Right renal pelvis (tissue), 4 donors: ENCODE measurements at places on chromosomes 11 and 22.

DNA sequence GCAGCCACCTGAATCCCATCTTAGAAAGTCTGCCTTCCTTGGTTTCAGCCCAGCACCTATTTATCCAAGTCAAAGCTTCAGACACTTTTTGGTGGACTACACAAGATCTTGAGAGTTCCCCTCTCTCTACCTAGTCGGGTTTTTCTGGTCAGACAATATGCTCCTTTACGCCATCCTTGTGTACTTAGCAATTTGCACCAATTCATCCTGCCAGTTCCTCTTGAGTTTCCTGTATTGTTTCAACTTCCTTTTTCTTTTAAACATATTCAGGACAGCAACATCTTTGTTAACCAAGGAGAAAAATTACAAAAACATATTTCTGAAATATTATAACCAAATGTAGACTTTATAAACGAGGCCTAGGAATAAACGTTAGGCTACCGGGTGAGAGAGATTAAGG, 368.2 kb upstream of the CADM1 start:
- no peak for DNase-seq

- no peak for DNase-seq
Measured at GRCh38 chr11:63738720-63739360, 29.7 kb downstream of the ZFTA start.

GRCh38 chr11:5700421-5701054, 10.9 kb downstream of the TRIM22 start:
- DNase-seq = no peak

DNA sequence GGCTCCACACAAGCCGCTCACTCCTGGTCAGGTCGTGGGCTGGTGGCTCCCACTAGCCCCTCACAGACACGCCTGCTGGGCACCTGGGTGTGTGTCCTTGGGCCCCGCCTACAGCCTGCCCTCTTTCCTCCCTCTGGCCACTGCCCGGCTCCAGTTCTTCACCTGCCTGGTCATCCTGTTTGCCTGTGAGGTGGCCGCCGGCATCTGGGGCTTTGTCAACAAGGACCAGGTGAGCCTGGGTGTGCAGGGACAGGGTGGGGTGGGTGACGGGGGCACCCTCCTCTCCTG, 5.8 kb upstream of the TSSC4 start:
- DNase-seq = no peak

DNA sequence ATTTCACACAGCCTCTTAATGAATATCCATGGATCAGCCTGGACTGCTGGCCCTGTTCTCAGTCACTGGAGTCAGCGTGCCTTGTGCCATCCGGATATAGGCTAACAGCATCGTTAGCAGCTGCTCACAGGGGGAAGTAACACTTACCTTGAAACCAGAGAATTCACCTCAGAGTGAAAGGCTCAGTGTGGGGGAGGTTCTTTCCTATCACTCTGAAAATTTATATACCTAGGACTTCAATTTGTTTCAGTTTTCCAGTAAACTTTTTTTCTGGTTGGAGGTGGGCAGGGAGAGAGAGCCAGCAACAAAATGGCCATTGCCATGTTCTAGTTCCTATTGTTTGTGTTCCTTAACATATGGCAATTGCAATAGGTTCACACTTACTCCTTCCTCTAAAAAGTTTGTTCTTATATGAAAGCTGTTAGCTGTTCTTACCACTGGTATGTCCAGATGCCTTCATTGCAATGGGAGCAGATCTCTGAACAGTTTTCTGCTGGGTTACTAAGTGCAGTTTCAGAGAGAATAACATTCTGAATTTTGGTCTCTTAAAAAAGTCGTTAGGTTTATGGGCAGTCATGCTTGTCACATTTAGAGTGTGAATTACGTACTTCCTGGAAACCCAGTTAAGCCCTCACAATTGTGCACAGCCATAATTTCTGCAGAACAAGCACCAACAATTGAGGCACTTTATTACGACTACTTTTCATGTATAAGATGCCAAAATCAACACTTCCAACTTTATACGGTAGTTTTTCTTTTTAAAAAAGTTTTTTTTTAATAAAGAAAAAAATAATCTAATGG, 247.6 kb downstream of the CADM1 start:
- peak; percentile 25 for DNase-seq

DNA sequence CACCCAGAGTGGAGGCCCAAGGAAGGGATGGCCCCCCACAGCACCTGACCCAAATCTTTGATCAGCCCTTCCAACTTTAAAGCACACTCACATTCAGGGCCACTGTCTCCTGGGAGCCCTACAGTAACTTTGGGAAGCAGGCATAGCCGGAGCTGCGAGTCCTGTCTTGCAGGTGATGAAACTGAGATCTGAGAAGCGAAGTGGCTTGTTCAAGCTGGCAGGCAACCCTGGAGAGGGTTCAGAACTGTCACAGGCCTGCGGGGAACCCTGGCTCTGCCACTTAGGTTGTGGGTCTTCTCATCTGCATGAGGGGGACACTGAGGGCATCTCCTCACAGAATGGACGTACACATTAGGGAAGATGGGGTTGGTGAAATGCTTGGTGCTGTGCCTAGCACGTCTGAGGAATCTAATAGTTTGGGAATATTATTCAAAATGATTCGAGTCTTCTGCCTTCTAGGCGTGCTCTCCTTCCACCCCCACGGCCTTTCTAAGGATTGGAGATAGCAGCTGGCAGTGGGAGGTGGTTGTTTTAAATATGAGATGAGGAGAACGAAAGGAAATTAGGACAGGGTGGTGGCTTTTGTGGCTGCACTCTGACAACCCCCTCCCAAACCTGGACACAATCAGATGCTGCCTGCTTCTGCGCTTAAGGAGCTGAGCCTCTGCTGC, 18.8 kb upstream of the SUN2 start:
- no peak for DNase-seq

DNA sequence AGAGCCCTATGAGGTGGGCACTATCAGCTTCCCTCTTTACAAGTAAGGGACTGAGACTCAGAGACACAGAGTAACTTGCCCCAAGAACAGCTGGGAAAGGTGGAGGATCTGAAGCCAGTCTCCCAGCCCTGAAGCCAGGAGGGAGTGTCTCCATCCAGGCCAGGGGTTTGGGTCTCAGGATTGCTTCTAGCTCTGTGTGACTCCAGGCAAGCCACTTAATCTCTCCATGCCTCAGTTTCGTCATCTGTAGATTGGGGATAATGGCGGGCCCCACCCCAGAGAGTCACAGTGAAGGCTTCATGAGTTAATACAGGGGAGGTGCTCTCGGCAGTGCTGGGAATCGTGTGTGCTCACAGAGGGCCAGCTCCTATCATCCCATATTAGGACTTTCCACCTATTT, 10.5 kb downstream of the MAP4K2 start:
- DNase-seq = no peak

DNA sequence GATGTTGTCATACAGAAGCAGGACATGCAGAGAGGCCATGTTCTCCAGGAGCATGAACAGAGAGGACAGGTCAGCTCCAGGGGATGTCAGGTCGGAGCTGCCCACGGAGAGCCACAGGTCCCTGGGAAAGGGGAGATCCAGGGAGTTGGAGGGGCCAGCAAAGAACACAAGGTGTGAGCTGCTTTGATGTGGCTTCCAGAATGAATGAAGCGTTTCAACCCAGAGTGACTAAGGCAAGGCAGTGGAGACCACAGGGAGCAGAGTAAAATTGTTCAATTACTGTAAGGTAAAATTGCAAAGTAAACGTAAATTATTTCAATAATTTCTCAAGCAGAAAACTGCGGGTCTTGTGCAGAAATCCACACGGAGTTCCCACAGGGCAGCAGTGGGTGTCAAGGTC, 5.6 kb upstream of the SCGB2A1 start:
- DNase-seq = no peak

- no peak for DNase-seq
Measured at GRCh38 chr22:44024288-44024921, at the start of gene PARVB. TSS of gene PARVB (plus strand) at chr22:44024302. CDS start at chr22:44024340, 38 bp downstream.

DNA sequence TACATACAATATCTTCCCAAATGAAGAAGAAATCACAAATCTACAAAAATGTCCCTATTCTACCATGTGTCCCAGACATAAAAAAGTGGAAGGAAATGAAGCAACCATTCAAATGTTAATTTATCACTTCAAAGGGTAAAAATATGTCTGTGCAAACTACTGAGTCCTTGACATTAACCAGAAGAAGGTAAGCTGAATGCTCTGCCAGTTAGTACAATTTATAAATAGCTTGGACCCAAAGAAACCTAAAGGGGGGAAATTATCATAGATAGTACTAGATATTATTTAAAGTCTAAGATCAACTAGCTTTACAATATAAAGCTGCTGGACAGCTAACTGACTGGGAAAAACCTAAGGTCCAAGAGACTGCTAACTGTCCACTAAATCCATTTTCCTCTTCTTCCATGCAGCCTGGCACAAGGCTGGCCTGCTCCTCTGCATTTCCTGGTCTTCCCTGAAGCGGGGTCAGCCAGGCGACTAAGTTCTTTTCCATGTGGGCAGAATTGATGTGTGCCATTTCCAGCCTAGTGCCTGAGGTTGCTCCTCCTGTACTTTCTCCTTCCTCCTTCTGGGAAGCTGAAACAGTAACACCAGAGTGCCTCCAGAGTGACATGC, 190.9 kb downstream of the CADM1 start:
- no peak for DNase-seq

DNA sequence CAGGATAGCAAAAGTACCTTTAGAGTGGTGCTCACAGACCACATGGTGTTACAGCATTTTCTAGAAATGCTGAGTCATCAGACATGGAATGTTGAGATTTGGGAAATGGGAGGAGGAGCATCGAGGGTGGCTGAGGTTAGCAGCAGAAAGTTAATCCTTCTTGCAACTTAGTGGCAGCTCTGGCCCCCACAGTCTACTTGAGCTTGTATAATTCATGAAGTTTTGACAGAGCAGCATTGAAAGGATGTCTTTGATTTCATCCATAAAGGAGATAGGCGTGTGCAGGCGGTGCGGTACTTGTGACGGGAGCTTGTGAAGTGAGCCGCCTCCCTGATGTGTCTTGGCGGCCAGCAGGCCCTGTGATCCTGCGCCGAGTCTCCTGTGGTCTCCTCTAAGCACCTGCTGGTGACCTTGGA, 330.5 kb downstream of the TBC1D22A start:
- DNase-seq = no peak

- DNase-seq = no peak
Measured at GRCh38 chr11:70608568-70609470, 210.5 kb downstream of the CTTN start.

DNA sequence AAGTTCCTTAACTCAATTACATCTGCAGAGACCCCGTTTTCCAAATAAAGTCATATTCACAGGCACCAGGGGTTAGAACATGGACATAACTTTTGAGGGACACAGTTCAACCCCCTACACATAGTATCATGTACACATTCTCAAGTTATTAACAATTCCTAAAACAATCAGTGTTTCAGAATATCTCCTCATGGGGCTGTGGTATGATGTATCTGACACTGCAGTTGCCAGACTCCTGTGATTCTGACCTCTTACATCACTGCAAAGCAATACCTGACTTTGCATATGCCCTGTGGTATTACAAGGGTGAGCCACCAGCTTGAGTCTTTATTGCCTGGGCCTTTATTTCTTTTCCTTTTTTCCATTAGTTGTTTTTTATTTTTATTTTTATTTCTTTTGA, 141.7 kb downstream of the COMMD9 start:
- no peak for DNase-seq

- DNase-seq = no peak
Measured at GRCh38 chr11:134357545-134357839, 25.7 kb downstream of the GLB1L2 start.
